CD8-positive, alpha-beta memory T cell (primary cell): ENCODE measurements at places on chromosomes 12 and 14. TPM values are rescaled to one million over a fixed set of nuclear protein-coding genes. Genes with fewer than 3 reads are reported as not detected.

DNA sequence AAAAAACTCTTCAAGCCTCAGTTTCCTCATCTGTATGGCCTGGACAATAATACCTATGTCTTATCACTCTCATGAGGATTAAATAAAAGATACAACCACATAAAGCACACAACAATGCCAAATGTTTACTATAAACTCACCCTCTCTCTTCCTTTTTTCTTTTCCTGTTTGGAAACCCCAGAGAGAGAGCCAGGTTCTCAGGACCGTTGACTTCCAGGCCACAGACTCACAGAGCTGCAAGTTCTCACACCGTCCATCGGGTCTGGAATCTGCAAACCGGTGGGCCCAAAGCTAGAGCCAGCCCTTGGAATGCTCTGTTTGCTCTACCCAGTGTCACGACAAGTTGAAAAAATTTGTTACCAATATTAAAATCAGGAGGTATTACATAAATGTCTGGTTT is 4.6 kb upstream of the CD4 start:
- no peak overlapping the region for H3K27ac ChIP-seq
- DNase-seq: no peak
- peaks cover 68% of the 10 kb centered on the region for H3K4me1 ChIP-seq
- H3K27me3 ChIP-seq: no peaks in the 10 kb centered on the region

Gene SPX
- 0.28 TPM for total RNA-seq

- H3K4me3 ChIP-seq: no peak overlapping the region
- no peaks in the 10 kb centered on the region for H3K27me3 ChIP-seq
- no peaks in the 10 kb centered on the region for H3K36me3 ChIP-seq
- H3K4me1 ChIP-seq: peaks cover 12% of the 10 kb centered on the region
These were observed 4.3 kb downstream of the P2RX4 start for GRCh38 chr12:121214166-121214777.

DNA sequence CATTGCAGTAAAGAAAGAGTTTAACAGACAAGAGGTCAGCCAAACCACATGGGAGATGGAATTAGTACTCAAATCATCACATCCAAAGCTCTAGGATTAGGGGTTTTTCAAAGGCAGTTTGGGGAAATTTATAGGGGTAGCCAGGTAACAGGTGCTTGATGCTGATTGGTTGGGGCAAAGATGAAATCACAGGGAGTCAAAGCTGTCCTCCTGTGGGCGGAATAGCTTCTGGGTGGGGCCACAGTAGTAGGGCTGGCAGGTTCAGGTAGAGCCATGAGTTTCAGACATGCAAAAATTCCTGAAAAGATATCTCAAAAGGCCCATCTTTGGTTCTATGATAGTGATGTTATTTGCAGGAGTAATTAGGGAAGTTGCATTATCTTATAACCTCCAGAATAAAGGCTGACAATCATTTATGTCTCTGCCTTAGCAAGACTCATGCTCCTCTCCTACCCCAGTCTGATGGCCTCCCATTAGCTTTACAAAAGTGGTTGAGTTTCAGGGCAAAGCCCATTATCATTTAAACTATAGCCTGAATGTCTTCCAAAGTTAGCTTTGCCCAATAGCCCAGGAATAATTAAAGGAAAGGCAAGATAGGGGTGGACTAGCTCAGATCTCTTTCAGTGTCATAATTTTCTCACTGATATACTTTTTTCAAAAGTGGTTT is 42.1 kb upstream of the CNTN1 start:
- H3K27ac ChIP-seq: no peak overlapping the region
- H3K36me3 ChIP-seq: no peaks in the 10 kb centered on the region
- H3K4me1 ChIP-seq: no peaks in the 10 kb centered on the region
- no peak for DNase-seq
- H3K27me3 ChIP-seq: no peaks in the 10 kb centered on the region

GRCh38 chr12:4482936-4483335 is 37.3 kb upstream of the FGF6 start:
- no peak overlapping the region for H3K4me3 ChIP-seq
- DNase-seq: no peak
- H3K27me3 ChIP-seq: no peaks in the 10 kb centered on the region
- no peak overlapping the region for H3K27ac ChIP-seq
- H3K4me1 ChIP-seq: no peaks in the 10 kb centered on the region
- H3K36me3 ChIP-seq: peaks cover 3% of the 10 kb centered on the region

DNA sequence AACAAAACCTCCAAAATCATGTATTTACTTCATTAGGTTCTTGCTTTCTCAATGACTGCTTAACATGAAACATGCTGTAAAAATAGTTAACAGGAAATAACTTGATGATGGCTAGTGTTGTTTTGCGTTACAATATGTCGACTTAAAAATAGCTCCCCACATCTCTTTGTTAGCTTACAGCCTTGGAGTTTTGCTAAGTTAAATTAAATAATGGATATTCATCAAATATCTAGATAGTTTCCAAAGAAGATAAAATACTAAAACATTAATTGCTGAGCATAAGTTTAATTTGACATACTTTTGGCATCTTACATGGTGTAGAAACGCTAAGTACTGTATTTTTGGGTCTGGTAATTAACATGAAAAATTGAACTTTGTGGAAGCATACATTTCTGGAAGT is 500.6 kb upstream of the NOVA1 start:
- H3K27me3 ChIP-seq: no peaks in the 10 kb centered on the region
- no peak overlapping the region for H3K4me3 ChIP-seq
- no peak for DNase-seq
- no peaks in the 10 kb centered on the region for H3K36me3 ChIP-seq
